ENCODE measurements at places on chromosomes 7 and 10. TPM values are rescaled to one million over a fixed set of nuclear protein-coding genes. Genes with fewer than 3 reads are reported as not detected.

Gene AKR1C2
- total RNA-seq: 5.0 TPM

Gene MRPS17
- total RNA-seq: 11.9 TPM

Gene ENKUR
- total RNA-seq: not detected

Gene PVRIG
- total RNA-seq: not detected

Gene CUZD1
- total RNA-seq: 0.29 TPM

Gene INMT
- total RNA-seq: 6.6 TPM

Gene FUOM
- total RNA-seq: 41.2 TPM

Gene TSPAN13
- total RNA-seq: 19.0 TPM

Gene MKI67
- 23.7 TPM for total RNA-seq

Gene TEX36
- total RNA-seq: not detected

Gene TMEM176A
- 1.2 TPM for total RNA-seq

Gene PTPN20
- 0.35 TPM for total RNA-seq

Gene GRM3
- not detected for total RNA-seq

Gene ODAD2
- 1.8 TPM for total RNA-seq

Gene PRF1
- total RNA-seq: not detected

Gene SFTPA1
- not detected for total RNA-seq

Gene ZSCAN25
- 18.5 TPM for total RNA-seq

Gene MRM2
- 18.2 TPM for total RNA-seq

Gene CH25H
- total RNA-seq: not detected

Gene PIK3CG
- under 0.01 TPM for total RNA-seq

Gene OR2A5
- total RNA-seq: not detected

Gene GBX1
- not detected for total RNA-seq

Gene SEC61A2
- total RNA-seq: 6.3 TPM

Gene CUTC
- 22.7 TPM for total RNA-seq

Gene VKORC1L1
- total RNA-seq: 9.8 TPM

Gene STAG3
- 0.35 TPM for total RNA-seq

Gene GCK
- 2.7 TPM for total RNA-seq

Gene DNA2
- total RNA-seq: 5.3 TPM

Gene C10orf120
- not detected for total RNA-seq

Gene SUGCT
- 5.0 TPM for total RNA-seq

Gene HHEX
- total RNA-seq: 3.9 TPM

Gene DRGX
- total RNA-seq: not detected

Gene STK17A
- 60.5 TPM for total RNA-seq

Gene EEPD1
- 1.2 TPM for total RNA-seq

Gene CCDC3
- total RNA-seq: not detected

Gene OPN4
- not detected for total RNA-seq

Gene ST8SIA6
- under 0.01 TPM for total RNA-seq

Gene HKDC1
- 0.29 TPM for total RNA-seq

Gene CPVL
- total RNA-seq: 2.6 TPM

Gene SEMA3A
- total RNA-seq: 18.4 TPM

Gene TDRD1
- total RNA-seq: not detected

Gene SFXN2
- 7.4 TPM for total RNA-seq

Gene NEBL
- 3.7 TPM for total RNA-seq

Gene GNG11
- total RNA-seq: 59.0 TPM

Gene UPP1
- total RNA-seq: 42.9 TPM

Gene RADIL
- 0.58 TPM for total RNA-seq

Gene CALHM3
- total RNA-seq: not detected

Gene OR9A2
- not detected for total RNA-seq
